ENCODE measurements at places on chromosomes 2 and 18. TPM values are rescaled to one million over a fixed set of nuclear protein-coding genes. Genes with fewer than 3 reads are reported as not detected.

DNA sequence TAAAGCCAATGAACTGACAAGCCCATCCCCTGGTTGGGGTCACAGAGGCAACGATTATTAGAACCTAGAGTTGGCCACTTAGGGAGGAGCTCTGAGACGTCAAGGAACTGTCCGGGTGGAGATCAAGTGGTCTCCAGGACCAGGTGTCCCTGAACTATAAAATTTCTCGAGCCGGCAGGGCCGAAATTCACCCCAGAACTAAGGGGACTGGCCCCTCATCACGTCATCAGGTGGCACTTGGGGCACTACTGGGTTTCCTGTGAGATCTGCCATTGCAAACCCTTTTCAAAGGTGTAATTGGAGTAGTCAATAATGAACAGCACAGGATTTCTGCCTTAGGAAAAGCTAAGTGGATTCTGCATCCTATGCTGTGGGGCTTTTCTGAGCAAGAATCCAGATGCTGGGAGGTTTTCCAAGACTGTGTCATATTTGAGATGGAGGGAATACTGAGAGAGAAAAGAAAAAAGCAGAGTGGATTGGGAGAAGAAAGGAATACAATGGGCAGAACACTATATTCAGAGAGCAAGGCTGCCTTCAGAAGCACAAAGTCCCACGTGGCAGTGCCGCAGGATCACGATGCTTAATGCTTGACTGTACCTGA is 113.6 kb downstream of the ALPK2 start:
- H3K4me1 ChIP-seq, result peaks cover 19% of the 10 kb centered on the region
- no peaks in the 10 kb centered on the region for H3K36me3 ChIP-seq
- no peaks in the 10 kb centered on the region for H3K27me3 ChIP-seq
- no peak overlapping the region for H3K27ac ChIP-seq
- H3K4me3 ChIP-seq, result no peak overlapping the region

DNA sequence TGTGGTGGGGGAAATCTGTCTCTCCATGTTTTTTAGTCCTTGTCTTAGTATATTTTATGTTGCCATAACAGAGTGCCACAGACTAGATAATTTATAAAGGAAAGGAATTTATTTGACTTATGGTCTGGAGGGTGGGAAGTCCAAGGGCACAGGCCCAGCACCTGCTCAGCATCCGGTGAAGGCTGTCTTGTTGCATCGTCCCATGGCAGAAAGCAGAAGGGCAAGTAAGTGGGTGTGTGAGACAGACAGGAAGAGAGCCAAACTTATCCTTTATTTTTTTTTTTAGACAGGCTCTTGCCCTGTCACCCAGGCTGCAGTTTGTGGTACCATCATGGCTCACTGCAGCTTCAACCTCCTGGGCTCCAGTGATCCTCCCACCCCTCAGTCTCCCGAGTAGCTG is 98.1 kb downstream of the HS1BP3 start:
- H3K36me3 ChIP-seq, result no peaks in the 10 kb centered on the region
- H3K27ac ChIP-seq, result no peak overlapping the region
- no peaks in the 10 kb centered on the region for H3K27me3 ChIP-seq
- DNase-seq, result no peak
- peaks cover 7% of the 10 kb centered on the region for H3K4me1 ChIP-seq

- no peak for DNase-seq
- H3K36me3 ChIP-seq, result peaks cover 6% of the 10 kb centered on the region
- no peaks in the 10 kb centered on the region for H3K27me3 ChIP-seq
Observed at GRCh38 chr18:50372743-50373142, 2.1 kb upstream of the SKA1 start.

- H3K36me3 ChIP-seq, result no peaks in the 10 kb centered on the region
- DNase-seq, result no peak
- no peak overlapping the region for H3K4me3 ChIP-seq
- H3K4me1 ChIP-seq, result peaks cover 24% of the 10 kb centered on the region
- no peak overlapping the region for H3K27ac ChIP-seq
Observed at GRCh38 chr2:176744146-176744545, 468.4 kb upstream of the HNRNPA3 start.

- peaks cover 87% of the 10 kb centered on the region for H3K36me3 ChIP-seq
- no peaks in the 10 kb centered on the region for H3K27me3 ChIP-seq
- no peak overlapping the region for H3K27ac ChIP-seq
- DNase-seq, result no peak
- H3K4me1 ChIP-seq, result no peaks in the 10 kb centered on the region
Observed at GRCh38 chr2:216201692-216202306, 92.7 kb downstream of the XRCC5 start.

- no peaks in the 10 kb centered on the region for H3K36me3 ChIP-seq
- no peak overlapping the region for H3K4me3 ChIP-seq
- DNase-seq, result no peak
- no peak overlapping the region for H3K27ac ChIP-seq
- H3K27me3 ChIP-seq, result no peaks in the 10 kb centered on the region
- H3K4me1 ChIP-seq, result no peaks in the 10 kb centered on the region
Observed at GRCh38 chr2:67954093-67954748, 108.6 kb downstream of the C1D start.

DNA sequence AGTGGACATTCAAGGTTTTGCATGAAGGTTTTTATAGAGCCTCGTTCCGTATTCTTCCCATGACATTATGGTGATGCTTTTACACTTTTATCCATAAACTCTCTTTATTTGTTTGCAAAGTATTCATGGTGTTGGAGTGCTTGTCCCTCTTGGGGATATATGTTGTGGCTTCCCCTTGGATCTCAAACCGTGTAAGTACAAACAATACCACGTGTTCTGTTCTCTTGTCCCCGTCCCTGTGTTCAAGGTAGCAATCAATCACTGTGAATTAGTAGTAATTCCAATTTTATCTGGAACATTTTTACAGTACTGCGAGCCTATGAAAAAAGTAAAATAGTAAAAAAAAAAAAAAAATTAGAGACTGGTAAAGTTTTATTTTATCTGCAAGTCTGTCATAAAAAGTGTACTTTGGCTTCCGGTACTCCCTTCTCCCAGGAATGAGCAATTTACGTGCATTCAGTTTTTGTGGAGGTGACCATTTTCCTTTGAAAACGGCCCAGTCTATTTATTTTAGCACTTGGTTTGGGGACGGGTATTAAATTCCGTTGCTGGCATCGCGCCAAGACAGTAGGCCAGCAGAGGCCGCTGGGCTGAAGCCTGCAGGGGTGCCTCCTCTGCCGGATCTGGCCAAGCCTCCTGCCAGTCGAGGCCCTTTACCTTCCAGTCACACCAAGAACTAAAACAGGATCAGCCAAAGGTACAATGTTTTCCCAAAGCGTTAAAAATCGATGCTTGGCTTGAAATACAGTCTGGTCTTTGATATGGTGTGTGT is 175.7 kb downstream of the SOCS6 start:
- H3K27ac ChIP-seq, result no peak overlapping the region
- peak overlapping the region; percentile 31 for H3K4me3 ChIP-seq
- H3K36me3 ChIP-seq, result no peaks in the 10 kb centered on the region
- H3K4me1 ChIP-seq, result no peaks in the 10 kb centered on the region
- no peaks in the 10 kb centered on the region for H3K27me3 ChIP-seq
- DNase-seq, result peak; percentile 73

DNA sequence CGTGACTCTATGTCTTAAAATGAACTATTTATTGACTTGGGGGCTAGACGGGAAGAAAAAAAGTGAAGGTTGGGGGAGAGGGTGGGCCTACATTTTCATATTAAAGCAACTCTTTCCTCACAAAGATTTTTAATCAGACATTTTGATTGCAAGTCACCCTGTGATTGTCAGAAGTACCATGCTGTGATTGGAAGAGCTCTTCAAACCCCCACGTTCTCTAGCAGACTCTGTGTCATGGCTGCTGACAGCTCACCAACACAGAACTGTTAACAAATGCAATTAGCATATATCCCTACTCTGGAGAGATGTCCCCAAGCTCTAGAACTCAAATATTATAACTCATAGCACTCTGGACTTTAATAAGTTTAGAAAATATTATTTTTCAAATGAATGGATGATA is 428.4 kb upstream of the DCC start:
- DNase-seq, result no peak
- no peak overlapping the region for H3K4me3 ChIP-seq
- no peaks in the 10 kb centered on the region for H3K4me1 ChIP-seq
- H3K27ac ChIP-seq, result no peak overlapping the region
- H3K27me3 ChIP-seq, result no peaks in the 10 kb centered on the region
- no peaks in the 10 kb centered on the region for H3K36me3 ChIP-seq

GRCh38 chr2:100606332-100606725 is 43.5 kb downstream of the PDCL3 start:
- no peak overlapping the region for H3K4me3 ChIP-seq
- no peaks in the 10 kb centered on the region for H3K36me3 ChIP-seq
- H3K27me3 ChIP-seq, result no peaks in the 10 kb centered on the region

GRCh38 chr18:66105016-66105415 is 354.2 kb downstream of the CDH7 start:
- H3K27me3 ChIP-seq, result no peaks in the 10 kb centered on the region
- no peaks in the 10 kb centered on the region for H3K36me3 ChIP-seq

DNA sequence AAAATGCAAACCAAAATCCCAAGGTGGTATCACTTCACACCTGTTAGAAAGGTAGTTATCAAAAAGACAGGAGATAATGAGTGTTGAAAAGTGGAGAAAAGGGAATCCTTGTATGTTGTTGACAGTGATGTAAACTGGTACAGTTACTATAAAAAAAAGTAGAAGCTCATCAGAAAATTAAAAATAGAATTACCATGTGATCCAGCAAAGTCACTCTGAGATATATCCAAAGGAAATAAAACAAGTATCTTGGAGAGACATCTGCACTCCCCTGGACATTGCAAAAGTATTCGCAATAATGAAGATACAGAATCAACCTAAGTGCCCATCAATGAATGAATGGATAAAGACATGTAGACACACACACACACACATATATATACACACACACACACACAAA is 208.3 kb upstream of the PIEZO2 start:
- H3K27ac ChIP-seq, result no peak overlapping the region
- no peak for DNase-seq
- H3K4me1 ChIP-seq, result no peaks in the 10 kb centered on the region

DNA sequence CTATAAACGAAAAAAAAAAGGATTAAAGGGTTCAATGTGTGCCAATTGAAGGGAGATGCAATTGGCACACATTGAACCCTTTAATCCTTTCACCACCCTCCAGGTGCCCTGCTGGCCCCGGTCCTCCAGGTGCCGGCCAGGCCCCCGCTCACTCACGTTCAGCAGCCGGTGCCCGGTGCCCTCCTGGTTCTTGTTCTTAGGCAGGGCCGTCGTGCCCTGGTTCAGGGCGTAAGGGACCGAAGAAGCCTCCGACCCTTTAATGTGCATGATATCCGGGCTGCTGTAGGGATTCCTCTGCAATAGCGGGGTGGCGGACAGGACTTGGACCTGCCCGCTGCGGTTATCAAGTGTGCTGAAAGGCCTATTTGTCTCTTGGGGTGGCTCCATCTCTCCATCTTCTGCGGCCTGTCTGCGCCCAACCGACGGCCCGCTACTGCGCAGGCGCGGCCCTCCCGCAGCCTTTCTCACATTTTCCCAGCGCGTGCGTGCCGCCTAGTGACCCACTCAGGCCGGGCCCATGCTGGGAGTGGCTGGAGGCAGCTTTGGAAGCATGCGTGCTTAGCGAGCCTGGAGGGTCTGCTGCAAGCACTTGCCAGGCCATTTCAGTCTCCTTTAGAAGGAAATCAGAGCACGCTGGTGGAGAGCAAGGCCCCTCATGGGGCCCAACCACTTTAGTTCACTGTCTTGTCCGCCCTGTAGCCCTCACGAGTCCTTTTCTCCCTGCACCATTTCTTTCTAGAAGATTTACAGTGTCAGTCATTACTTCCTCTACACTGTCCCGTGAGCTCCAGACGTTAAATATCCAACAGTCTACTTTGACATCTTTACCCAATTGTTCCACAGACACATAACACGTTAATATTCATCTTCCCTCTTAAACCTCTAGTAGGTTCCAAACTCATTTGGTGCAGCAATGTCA is 24.3 kb downstream of the TMEM237 start:
- H3K27me3 ChIP-seq, result no peaks in the 10 kb centered on the region
- no peak for DNase-seq
- H3K27ac ChIP-seq, result no peak overlapping the region
- no peaks in the 10 kb centered on the region for H3K36me3 ChIP-seq
- H3K4me3 ChIP-seq, result no peak overlapping the region

The NGEF gene
- total RNA-seq, result 3.2 TPM

The KCNG3 gene
- 21.3 TPM for total RNA-seq

The C2orf81 gene
- total RNA-seq, result 3.8 TPM

Data from H1 (cell line).